ENCODE measurements at places on chromosomes 6 and 20. TPM values are rescaled to one million over a fixed set of nuclear protein-coding genes. Genes with fewer than 3 reads are reported as not detected.

GRCh38 chr6:85461798-85462170 is 11.9 kb downstream of the NT5E start:
- H3K27ac ChIP-seq: peak overlapping the region; percentile 50
- no peaks in the 10 kb centered on the region for H3K36me3 ChIP-seq
- H3K4me3 ChIP-seq: no peak overlapping the region
- no peak for DNase-seq
- no peaks in the 10 kb centered on the region for H3K4me1 ChIP-seq

DNA sequence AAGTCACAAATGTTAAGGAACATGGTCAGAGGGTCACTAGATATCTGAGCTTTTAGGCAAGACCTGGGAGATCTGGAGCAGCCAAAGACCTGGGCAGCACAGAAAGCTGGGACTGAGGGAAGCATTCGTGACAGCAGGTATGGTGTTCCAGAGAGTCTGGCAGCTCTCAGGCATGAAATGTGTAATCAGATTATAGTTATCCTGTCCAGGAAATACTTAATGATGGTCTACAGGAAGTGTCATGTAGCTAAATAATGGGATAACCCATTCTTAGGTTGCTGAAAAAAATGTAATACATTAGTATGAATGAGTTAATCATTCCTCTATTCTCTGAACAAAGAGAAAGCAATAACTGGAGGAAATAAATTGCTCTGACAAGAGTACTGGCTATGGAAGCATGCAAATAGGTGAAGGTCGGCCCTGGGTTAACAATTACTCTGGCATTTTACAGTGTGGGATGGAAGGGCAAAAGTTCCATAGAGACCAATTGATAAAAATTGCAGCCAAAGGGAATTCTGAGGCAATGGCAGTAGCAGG is 740.5 kb downstream of the CBLN4 start:
- no peak overlapping the region for H3K4me3 ChIP-seq
- DNase-seq: no peak
- no peaks in the 10 kb centered on the region for H3K4me1 ChIP-seq
- H3K36me3 ChIP-seq: no peaks in the 10 kb centered on the region
- no peak overlapping the region for H3K27ac ChIP-seq
- no peaks in the 10 kb centered on the region for H3K27me3 ChIP-seq

- H3K27ac ChIP-seq: no peak overlapping the region
- no peak for DNase-seq
- H3K4me3 ChIP-seq: no peak overlapping the region
- H3K36me3 ChIP-seq: no peaks in the 10 kb centered on the region
These were observed 2.5 kb downstream of the RNF182 start for GRCh38 chr6:13927203-13927602.

GRCh38 chr6:36327226-36327918 is 9.3 kb downstream of the BNIP5 start:
- no peak for DNase-seq
- H3K27me3 ChIP-seq: no peaks in the 10 kb centered on the region
- H3K4me1 ChIP-seq: peaks cover 6% of the 10 kb centered on the region
- no peak overlapping the region for H3K4me3 ChIP-seq
- H3K27ac ChIP-seq: no peak overlapping the region

The DNAH8 gene
- total RNA-seq: 0.37 TPM

The PEX3 gene
- 31.0 TPM for total RNA-seq

The HLA-C gene
- 125 TPM for total RNA-seq
